ENCODE measurements at places on chromosomes 12 and 14.

GRCh38 chr12:90250766-90251165 lies 542.1 kb upstream of the ATP2B1 start:
- DNase-seq: no peak

DNA sequence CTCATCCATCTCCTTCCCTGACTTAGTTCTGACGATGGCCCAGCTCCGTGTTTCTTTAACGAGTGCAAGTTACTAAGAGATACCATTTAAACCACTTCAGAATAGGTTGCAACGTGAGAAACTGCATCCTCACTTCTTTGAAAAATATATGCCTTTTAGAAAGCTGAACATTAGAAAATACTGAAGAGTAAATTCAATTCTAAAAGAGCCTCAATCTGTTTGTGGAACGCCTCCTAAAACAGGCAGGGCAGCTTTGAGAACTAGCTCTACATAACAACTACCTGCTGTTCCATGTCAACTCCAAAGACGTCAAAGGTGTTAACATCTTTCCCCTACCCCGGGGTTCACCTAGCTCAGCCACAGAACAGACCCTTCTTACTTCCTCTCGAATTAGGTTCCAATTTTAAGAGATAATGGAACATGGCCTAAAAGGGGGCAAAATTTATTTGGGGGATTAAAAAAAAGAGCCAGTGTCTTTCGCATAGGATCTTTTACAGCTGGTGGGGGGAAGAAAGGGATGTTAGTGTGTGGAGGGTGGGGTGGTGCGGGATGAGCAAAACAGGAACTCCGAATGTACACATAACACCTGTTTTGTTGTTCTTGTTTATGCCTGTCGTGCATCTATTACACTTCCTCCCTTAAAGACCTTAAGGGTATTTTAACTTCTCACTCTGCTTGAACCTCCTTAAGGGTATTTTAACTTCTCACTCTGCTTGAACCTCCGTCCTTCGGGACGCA lies 3.3 kb downstream of the BHLHE41 start:
- no peak for DNase-seq

GRCh38 chr12:113846883-113847755 lies 119.0 kb downstream of the RBM19 start:
- DNase-seq: no peak

DNA sequence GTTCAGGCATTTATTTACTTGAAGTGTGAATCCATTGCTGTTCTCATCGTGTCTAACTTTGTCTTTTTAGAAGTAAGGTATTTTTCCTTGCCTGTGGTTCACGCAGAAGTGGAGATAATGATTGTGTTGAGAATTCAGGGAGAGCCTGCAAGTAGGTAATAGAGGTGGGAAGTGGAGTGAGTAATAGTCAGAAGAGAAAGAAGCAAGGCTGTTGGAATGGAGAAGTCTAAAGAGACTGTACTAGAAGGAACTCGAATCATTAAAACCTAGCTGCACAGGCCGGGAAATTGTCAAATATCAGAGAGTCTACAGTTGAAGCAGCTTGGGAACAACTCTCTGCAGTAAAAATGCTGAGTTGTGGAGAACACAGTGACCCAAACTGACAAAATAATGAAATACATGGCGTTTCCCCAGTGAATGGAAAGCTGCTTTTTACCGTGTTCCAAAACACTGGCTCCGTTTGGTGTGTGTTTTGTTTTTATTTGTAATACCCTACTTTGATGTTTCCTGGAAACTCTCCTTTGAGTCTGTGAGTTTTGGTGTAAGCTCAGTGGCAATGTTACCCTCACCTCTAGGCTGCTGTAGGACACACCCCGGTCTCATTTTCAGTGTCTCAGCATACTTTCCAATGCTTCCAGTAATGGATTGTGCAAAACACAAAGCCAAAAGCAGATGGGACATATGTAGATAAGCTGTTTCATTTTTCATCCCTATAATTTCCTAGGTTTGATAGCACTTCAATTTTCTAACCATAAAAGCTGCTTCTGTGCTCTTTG lies 146.6 kb downstream of the CRADD start:
- DNase-seq: no peak

- no peak for DNase-seq
Measured at GRCh38 chr12:81558031-81558430, 201.1 kb downstream of the PPFIA2 start.

DNA sequence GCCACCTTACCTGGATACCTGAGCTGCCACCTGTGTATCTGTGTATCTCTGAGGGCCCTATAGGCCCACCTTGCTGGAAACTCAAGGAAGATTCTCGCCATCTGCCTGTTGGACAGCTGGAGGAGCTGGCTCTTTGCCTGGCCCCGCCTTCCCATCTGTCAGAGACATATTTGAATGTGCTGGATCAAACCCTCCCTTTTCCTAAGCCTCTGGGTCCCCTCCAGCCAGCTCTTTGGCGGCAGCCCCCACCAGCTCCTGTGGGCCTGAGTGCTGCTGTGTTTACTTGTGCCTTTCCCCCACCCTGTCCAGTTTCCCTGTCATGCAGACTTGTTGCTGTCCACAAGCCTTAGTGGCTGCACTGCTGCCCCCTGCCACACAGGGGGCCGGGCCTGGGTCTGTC lies 55.9 kb upstream of the SRSF5 start:
- DNase-seq: no peak

GRCh38 chr14:74846968-74847665 lies 28.8 kb downstream of the PROX2 start:
- DNase-seq: no peak

DNA sequence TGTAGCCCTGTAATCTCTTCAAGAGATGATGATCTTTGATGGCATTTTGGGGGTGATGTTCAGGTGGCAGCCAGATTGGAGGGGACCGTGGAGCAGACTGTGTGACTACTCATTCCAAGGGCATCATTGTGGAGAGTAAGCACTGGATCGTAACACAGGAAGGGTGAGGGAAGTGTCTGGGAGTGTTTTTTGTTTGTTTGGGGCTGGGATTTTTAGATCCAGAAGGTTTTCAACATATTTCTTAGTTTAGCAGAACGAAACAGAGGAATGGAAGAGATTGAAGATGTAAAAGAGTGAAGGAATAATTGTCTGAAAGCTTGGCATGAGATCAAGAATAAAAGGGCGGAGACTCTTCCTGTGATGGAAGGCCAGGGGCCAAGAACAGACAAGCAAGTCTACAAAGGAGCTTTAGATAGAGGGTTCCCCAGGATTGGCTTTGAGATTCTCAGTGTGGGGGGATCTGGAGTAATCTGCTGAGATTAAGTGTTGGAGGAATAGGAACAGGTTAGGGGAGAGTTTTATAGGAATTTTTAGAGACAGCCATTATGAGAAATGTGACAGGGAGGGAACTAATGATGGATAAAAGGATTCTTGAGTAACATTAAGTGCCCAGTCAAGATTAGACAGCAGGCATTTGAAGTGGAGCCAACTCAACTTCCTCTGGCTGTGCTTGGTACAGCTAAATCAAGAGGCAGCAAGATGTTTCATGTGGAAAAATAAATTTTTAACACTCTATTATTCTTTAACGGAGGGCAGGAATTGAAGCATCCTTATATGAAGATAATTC lies 79.7 kb upstream of the REP15 start:
- DNase-seq: no peak

DNA sequence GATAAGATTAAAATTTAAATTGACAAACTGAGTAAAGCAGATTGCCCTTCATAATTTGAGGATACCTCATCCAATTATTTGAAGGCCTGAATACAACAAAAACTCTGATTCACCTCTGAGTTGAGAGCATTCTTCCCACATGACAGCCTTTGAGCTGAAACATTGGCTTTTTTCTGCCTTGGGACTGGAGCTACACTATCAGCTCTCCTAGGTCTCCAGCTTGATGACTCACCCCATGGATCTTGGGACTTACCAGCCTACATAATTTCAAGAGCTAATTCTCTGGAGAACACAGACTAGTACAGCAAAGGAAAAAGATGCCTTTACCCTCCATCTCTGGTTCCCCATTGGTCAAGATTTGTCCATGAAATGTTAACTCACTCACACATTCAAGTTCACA lies 555.1 kb downstream of the FOXG1 start:
- no peak for DNase-seq

DNA sequence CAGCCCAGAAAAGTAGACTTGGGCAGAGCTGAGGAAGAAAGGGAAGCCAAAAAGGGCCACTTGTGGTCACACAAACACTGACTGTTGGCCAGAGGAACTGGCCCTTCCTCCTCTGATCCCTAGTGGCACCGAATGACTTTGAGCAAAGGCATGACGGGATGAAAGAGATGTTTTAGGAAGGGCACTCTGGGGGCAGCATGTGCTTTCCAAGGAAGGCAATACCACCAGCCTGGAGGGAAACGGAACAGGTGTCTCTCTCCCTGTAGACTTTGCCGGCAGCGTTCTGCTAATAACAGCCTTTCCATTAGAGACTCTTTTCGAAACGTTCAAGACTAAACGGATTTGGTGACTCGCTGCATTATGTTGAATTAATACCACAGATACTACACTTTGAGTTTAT lies 12.3 kb upstream of the FBXO21 start:
- DNase-seq: no peak

- no peak for DNase-seq
Measured at GRCh38 chr12:31245822-31246469, 80.0 kb downstream of the SINHCAF start.

DNA sequence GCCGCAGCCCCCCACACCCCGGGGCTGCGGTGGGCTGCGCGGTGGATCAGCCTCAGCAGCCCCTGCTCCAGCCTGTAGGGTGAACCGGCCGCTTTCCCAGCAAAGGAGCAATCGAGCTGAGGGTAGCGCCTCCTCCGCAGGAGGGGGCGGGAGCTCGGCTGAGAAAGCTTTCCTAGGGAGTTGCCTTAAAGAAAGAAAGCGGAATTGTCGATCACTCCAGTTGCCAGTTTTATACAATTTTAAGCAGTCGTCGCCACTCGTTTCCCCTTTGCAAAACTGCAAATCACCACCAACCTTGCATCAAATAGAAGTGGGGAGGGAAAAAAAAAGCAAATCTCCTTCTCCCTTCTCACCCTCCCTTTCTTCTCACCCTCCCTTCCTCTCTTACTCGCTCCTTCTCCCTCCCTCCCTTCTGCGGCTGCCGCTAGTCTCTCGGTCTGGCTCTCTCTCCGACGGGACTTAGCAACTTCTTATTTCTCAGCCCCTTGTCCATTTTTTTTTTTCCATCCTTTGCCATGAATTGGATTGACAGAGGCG lies at the start of gene PDE3A:
TSS of gene PDE3A (plus strand) at position 424 of the 537 bp plus-strand sequence. CDS start 748 bp downstream, outside the sequence.
- no peak for DNase-seq

DNA sequence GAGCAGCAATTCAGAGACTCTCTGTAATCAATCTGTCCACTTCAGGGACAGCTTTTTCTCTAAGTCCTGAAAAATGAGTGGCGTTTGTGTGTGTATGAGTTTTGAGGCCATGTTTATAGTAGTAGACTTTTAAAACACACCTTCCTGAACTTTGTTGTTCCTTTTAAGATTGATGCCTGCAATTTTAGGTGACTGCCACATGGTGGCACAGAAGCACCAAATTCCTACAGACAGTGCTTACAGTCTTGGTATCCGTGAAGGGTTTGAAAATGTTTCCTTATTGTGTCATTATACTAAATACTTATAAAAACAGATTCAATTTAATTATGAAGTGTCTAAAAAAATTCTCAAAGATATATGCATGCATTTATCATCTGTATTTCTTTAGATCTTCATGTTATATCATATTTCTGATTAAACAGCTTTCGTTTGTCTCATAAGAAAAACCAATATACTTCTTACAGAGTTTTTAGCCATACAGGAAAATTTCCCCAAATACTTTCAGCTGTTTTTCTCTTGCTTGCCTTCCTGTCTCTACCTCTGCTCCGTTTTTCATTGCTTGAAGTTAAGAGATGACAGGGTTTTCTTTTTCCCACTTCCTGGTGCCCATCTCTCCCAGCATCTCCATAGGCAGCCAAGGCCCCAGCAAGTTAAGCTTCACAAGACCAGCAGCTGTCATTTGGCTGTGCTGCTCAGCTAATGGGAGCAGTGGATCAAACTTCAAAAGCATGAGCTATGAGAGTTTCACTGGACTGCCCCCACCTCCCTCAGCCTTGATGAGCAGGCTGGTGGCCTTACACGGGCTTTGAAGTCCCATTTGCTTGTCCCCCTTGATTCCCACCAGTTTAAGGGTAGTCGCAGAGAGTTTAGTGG lies 259.6 kb downstream of the AKAP6 start:
- no peak for DNase-seq

Data from activated CD4-positive, alpha-beta T cell treated with anti-CD3 and anti-CD28 coated beads, Interleukin-2, amount 50 U/mL, for 1 hour (primary cell).